Effector CD8-positive, alpha-beta T cell (primary cell): ENCODE measurements at places on chromosomes 1 and 21.

- no peak for DNase-seq
Observed at GRCh38 chr1:166627558-166627957, 211.7 kb upstream of the POGK start.

- DNase-seq, result peak; percentile 55
Observed at GRCh38 chr1:42146626-42147320, 6.4 kb upstream of the GUCA2B start.

GRCh38 chr21:26082549-26082948 is 88.0 kb downstream of the APP start:
- DNase-seq, result no peak

DNA sequence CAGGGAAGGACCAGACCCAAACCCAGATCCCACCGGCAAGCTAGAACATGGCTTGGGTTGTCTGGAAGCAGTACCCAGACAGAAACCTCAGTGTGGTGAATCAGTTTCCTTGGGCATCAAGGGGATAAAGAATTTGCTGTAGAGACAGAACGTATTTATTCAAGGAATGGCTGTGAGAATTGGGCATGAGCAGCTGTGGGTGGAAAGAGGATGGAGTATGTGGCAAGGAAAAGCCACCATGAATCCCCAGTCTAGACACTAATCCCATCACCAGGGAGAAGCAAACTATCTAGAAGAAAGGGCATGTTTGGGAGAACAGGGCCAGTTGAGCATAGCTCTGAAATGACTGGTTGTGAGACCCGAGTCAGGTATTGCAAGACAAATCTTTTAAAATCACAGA is 109.2 kb downstream of the TOMM20 start:
- no peak for DNase-seq

- no peak for DNase-seq
Observed at GRCh38 chr21:36100971-36101641, 31.3 kb downstream of the CBR1 start.

DNA sequence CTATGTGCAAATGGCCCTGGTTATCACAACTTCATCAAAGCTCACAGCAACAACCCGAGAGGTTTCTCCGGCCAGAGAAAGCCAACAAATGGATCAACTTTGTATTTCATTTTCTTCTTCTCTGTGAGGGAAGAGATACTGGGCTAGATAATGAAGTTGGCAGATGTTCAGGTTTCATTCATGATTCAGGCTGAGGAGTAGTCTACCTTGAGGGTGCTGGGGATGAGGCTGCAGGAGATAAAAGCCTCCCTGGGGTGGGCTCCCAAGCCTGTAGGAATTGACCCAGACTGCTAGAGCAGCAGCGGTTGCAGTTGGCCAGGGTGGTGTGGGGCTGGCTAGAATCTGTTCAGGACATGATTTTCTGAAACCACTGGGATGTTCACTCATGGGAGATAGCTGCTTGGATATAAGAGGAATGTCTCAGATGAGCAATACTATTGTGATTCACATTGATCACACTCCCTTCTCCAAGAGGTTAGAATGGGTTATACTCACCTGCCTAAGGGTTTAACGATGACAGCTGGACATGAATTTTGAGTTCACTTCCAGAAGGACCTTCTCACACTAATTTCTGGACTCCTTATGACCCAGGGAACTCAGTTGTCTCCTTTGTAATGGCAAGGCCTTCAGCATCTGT is 64.0 kb downstream of the SYT6 start:
- no peak for DNase-seq

- no peak for DNase-seq
Observed at GRCh38 chr21:44815852-44816628, 1.8 kb downstream of the SUMO3 start.

DNA sequence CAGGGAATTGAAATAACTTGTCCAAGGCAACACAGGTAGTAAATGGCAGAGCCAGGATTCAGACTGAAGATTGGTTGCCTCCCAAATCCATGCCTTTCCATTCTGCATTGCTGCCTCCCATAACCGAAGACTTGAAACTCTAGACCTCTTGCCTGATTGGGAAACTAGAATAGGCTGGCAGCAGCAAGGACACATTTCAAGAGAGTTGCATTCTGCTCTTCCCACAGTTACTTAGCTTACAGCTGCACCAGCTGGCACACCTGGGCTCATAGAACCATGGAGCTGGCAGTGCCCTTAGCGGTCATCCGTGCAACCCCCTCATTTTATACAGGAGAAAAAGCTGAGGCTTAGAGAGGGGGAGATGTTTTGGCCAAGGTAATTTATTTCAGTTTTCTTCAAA is 8.0 kb downstream of the TRNAU1AP start:
- DNase-seq, result no peak

- no peak for DNase-seq
Observed at GRCh38 chr1:2595812-2596529, 9.4 kb downstream of the PRXL2B start.

DNA sequence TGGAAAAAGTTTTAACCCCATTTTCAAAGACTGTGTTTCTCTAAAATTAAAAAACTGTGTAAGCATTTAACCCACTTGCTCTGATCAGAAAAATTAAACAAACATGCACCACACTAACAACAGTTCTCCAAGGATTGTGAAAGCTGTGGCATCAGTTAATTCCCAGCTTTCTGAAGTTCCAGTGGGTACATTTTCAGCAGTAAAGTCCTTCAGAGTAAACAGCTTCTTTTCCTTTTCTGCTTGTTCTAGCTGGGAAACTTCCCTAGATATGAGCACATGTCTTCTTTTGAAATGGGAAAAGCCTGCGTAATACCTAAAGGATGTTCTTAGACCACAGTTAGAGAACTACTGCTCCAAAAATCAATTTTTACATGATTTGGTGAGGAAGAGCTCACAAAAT is 11.1 kb downstream of the PRRX1 start:
- DNase-seq, result no peak

GRCh38 chr1:80846966-80847365 is 953.8 kb upstream of the ADGRL2 start:
- DNase-seq, result no peak

DNA sequence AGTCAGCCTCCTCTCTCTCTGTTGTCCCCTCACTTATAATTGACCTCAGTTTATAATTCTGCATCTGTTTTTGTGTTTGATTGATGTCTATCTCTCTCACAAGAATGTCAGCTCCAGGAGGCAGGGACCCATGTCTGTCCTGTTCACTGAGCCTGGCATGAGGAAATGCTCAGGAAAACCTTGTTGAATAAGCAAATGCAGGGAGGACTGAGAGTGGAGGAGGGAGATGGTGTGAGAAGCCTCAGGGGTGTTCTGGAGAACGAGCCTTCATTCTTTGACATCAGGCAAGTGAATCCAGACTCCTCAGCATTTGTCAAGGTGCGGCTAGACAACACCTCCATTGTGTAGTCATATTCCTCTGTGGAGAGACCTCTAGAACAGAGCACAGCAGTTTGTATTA is 45.5 kb downstream of the MAN1C1 start:
- no peak for DNase-seq

- DNase-seq, result no peak
Observed at GRCh38 chr1:90134175-90134955, 139.5 kb downstream of the ZNF326 start.

GRCh38 chr1:59151387-59151761 is 145.5 kb upstream of the FGGY start:
- DNase-seq, result no peak

- peak; percentile 44 for DNase-seq
Observed at GRCh38 chr1:27045973-27046558, 33.4 kb upstream of the TENT5B start.

- DNase-seq, result no peak
Observed at GRCh38 chr1:102840741-102841140, 267.6 kb downstream of the COL11A1 start.

GRCh38 chr1:96362623-96363022 is 359.0 kb upstream of the PTBP2 start:
- no peak for DNase-seq

- DNase-seq, result no peak
Observed at GRCh38 chr1:155938220-155938627, 3.2 kb upstream of the RXFP4 start.

- no peak for DNase-seq
Observed at GRCh38 chr21:36499578-36500471, 19.9 kb upstream of the CLDN14 start.

- no peak for DNase-seq
Observed at GRCh38 chr1:162974810-162975209, 94.4 kb upstream of the RGS4 start.

DNA sequence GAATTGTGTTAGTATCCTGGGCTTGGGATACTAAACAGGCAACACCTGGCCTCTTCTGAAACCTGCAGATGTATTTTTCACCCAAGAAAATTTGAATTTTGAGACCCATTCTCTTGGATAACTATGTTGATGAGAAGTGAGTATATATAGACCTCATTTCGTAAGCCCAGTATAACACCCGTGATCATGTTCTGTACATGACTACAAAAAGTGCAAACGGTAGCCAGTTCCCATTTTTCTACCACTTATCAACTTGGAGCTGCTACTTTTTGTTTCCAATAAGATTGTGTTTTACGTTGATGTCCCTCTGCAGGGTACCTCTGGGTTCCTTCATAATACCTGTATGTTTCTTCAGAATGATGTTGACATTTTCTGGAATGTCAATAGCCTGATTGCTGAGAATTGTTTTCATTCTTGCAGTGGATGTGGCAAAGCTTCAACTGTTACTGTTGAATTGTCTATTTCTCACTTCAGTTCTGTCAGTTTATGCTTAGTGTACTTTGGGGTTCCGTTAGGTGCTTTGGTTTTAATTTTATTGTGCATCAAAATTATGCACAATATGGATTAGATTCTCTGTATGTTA is 48.1 kb downstream of the ZFYVE9 start:
- no peak for DNase-seq

- no peak for DNase-seq
Observed at GRCh38 chr1:169892927-169893644, 610 bp downstream of the SCYL3 start.

DNA sequence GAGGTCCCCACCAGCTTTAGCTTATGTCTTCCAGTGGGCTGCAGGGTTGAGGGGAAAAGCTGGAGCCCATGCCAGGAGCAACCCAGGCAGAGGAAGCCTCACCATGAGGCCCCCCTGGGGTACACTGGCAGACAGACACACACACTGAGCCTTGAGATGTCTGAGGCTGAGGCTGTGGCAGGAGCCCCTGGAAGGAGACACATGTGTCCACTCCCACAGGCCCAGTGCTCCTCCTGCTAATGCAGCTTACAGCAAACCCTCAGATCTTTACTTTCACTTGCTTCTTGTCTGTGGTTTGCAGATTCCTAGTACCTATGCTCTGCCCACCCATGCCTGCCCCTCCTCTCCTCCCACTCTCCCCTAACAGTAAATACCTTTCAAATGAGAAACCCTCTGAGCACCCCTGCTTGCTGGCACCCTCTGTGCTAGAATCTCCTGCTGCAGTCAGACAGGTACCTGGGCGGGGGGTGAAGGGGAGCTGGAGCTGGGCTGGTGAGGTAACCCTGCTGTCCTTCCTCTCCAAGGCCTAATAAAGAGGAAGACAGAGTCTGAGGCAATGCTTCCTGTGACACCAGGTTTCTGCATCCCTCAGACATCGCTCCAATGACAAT is 63.4 kb upstream of the NEK2 start:
- no peak for DNase-seq

- no peak for DNase-seq
Observed at GRCh38 chr1:57262472-57262871, 161.4 kb downstream of the DAB1 start.

DNA sequence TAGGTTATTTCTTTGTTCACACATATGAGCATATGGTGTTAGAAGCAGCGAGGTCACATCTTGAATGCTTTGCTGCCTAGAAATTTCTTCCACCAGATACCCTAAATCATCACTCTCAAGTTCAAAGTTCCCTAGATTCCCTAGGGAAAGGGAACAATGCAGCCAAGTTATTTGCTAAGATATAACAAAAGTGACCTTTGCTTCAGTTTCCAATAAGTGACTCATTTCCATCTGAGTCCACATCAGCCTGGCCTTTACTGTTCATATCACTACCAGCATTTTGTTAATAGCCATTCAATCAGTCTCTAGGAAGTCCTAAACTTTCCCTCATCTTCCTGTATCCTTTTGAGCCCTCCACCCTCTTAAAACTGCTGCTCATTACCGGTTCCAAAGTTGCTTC is 1502.5 kb downstream of the KCNT2 start:
- no peak for DNase-seq

DNA sequence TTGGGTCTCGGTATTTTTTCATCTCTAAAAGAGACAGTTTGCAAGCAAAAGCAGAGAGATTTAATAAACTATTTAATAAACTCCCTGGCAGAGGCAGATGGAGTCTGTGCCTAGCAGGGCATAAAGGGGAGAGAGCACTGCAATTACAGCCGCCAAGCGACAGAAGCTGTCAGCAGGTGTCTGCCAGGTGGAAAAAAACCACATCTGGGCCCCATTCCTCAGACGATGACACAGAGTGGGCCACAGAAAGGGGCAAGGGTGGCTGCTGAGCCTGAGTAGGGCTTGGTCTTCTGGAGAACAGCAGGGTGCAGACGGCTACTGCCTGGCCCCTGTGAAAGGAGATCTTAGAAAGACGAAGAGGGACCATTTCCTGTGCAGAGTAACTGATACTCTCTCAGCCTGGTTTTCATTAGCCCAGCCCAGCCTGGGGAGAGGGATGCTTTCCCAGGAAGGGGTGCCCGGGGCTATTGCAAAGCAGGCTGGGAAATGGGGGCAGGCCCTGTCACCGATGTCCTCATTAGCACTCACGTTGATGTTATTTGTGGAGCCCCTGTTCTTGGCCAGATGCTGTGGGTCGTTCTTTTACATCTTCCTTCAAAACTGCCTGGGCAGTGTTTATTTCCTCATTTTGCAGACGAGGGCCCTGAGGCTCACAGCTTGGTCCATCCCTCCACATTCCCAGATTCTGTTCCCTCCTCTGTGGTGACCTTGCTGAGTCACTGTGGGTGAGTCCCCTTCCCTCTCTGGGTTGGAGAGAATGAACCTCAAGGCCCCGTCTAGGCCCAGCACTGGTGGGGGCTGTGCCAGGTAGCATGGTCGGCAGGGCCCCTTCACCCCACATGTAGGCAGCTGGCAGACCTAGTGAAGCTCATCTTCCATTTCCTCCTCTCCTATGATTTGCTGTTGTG is 472.7 kb downstream of the PTPRU start:
- no peak for DNase-seq

- no peak for DNase-seq
Observed at GRCh38 chr1:173405834-173406233, 71.3 kb upstream of the PRDX6 start.

DNA sequence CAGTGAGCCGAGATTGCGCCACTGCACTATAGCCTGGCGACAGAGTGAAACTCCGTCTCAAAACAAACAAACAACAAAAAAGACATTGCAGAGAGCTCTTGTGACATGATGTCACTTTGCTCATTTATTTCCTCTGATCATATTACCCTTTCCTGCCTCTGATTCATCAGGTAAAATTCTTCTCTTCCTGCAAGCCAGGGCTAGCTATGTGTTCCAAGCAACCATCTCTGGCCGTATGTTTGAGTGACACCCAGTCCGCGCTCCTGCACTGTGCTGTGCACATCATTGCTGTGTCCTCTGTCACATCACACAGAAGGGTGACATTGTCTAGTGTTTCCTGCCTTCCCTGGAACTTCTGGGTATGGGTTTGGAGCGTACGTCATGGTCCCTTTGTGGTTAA is 251.3 kb downstream of the PCP4 start:
- no peak for DNase-seq

DNA sequence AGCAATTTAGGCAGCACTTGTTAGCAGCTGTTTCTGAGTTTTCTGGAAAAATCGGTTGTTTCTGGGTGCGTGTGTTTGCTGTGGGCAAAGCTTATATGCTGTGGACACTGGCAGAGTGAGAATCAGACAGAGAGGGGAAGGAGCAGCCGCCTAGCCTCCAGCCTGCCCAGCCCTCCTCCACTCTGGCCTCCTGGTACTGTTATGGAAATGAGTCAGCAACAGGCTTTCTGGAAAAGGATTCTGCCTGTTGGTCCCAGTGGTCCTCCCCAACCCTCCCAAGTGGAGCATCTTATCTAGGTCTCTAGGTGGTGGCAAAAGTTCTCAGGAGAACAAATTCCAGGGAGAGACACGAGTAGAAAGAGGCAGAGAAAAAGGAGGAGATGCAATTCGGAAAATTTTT is 42.2 kb upstream of the GOLT1A start:
- no peak for DNase-seq
